ENCODE measurements at places on chromosomes 11 and 22. TPM values are rescaled to one million over a fixed set of nuclear protein-coding genes. Genes with fewer than 3 reads are reported as not detected.

DNA sequence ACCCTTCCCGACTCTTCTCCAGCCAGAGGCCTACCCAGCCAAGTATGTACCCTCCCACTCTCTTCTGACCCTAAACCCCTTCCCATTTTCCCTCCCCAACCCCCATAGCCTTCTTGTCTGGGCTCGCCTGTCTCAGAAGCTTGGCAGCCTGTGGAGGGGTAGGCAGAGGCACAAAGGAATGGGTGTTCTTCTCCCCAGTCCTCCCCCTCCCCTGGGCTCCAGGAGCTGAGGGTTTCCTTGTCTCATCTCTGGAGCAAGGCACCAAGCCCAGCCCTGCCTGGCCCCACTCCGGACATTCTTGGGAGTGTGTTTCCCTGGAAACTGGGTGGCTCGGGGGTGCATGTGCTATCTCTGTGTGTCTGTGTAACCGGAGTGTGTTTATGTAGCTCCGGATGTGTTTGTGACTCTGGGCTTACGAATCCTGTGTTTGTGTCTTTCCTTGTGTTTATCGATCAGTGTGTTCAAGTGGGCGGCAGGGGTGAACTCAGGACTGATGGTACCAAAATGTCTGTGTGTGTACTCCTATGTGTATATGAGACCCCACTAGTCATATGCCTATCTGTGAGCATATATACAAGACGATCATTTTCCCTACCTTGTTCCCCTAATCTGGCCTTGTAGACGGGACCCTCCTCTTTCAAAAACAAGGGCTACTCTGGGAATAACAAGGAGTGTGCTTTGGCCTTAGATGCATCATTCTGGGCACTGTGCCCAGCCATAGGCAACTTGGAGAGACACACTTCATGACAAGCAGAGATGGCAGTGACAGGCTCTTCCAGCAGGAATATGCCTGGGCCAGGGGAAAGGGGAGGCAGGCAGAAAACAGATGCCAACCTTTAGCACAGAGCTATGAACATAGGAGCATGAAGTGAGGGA, 10.9 kb downstream of the PHLDB1 start:
- DNase-seq = no peak

- DNase-seq = no peak
Observed at GRCh38 chr22:21455334-21456089, 11.7 kb upstream of the TMEM191C start.

- no peak for DNase-seq
Observed at GRCh38 chr11:68855205-68855981, 13.7 kb upstream of the CPT1A start.

- DNase-seq = no peak
Observed at GRCh38 chr11:111115890-111116289, 129.6 kb upstream of the POU2AF2 start.

DNA sequence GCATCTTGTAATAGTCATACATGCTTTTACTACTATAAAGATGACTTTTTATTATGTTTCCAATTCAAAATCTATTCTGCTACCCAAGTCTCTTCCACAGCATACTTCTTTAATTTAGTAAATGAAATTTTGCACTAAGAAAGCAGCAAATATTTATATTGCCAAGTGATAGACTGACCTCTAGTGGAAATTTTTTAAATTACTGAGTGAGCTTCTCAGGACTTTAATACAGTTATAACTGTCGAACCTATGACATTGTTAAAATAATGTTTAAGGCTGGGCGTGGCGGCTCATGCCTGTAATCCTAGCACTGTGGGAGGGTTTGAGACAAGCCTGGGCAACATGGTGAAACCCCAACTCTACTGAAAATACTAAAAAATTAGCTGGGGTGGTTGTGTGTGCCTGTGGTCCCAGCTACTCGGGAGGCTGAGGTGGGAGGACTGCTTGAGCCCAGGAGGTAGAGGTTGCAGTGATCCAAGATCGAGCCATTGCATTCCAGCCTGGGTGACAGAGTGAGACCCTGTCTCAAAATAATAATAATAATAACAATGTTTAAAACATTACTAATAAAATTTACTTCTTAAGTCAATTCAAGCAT, 27.3 kb downstream of the STK33 start:
- peak; percentile 23 for DNase-seq

- DNase-seq = peak; percentile 74
Observed at GRCh38 chr11:73058989-73059674, 83.0 kb downstream of the FCHSD2 start.

- DNase-seq = no peak
Observed at GRCh38 chr11:47007579-47007978, 71.0 kb downstream of the CSTPP1 start.

DNA sequence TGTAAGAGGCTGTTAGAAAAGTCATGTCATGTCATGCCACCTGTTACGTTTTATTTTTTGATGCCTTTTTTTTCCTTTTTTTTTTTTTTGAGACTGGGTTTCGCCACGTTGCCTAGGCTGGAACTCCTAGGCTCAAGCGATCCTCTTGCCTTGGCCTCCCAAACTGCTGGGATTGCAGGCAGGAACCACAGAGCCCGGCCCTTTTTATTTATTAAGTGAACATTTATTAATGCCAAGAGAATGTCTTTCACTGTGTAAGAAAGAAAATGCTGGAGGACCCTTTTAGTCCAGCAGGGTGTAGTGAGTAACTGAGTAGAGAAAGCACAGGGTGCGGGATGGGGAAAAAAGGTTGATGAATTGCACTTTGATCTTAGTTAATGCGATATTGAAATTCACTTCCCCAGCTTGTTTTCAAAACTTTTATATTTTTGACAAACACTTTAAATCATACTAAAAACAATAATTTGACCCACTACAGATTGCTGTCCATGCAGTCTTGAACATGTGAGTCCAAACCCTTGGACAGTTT, 2.3 kb upstream of the XBP1 start:
- peak; percentile 66 for DNase-seq

DNA sequence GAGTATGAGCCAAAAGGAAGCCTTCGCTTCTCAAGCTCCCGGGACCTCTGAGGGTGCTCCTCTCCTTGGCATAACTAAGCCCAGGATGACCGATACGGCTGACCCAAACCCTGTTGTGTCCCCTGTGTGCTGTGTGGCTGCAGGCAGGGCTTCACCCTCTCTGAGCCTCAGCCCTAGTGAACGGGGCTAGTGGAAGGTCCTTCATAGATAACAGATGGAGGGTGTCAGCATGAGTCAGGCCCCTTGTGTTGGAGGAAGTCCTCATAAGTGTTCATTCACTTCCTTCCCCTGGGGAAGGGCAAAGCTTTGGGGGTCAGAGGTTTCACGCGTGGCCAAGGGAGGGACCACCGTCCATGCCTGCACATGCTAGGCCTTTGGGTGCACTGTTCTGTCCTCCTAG, 21.5 kb downstream of the SHISAL1 start:
- no peak for DNase-seq

DNA sequence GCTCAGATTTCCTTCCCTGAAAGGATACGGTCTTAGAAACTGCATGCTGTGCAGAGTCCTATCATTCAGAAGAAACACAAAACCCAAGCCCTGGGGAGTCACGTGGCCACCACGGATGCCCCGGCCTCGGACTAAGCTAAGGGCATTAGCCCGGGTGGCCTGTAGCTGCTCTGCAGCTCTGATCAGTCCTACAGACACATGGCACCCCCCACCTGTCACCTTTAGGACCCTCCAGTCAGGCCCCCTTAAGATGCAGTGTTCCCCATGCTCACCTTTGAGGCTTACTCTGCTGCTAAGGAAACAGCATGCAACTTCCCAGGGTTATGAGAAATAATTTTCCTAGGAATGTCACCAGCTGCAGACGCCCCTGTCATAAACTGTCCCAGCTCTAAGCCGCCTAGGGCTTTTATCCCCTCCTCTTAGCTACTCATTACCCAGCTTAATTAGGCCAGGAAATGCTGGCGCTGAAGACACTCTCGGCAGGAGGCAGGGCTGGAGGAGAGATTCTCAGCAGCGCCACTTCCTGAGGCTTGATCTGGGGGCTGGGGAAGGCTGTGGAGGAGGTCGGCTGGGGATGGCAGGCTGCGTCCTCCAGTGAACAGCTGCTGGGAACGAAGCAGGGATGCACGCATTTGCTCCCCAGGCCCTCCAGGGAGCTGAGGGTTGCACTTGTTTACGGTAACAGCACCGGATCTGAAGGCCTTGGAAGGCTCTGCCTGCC, 47.2 kb upstream of the ADA2 start:
- DNase-seq = no peak

DNA sequence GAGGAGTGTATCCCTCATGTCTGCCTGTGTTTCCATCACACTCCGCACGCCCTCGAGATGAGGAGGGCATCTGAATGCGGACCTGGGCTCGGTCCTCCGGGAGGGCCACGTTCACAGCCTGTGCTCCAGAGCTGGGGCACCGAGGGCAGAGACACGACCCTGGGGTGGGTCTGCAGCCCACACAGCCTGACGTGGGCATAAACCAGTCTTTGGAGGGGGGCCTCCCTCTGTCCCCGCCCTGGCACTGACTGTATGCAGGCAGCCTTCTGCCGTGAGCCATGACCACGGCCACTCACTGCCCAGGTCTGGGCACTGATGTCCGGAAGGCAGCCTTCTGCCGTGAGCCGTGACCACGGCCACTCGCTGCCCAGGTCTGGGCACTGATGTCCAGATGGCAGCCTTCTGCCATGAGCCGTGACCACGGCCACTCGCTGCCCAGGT, 1425.1 kb downstream of the BRD1 start:
- no peak for DNase-seq

GRCh38 chr11:48125866-48126265, 90.7 kb upstream of the OR4B1 start:
- DNase-seq = no peak

GRCh38 chr11:83054904-83055380, 16.8 kb downstream of the RAB30 start:
- DNase-seq = peak; percentile 24

Gene CTSW
- polyA plus RNA-seq = 0.09 TPM

Gene SAA4
- 53.4 TPM for polyA plus RNA-seq

Gene SCGB1D2
- not detected for polyA plus RNA-seq

Gene MMP1
- polyA plus RNA-seq = 0.30 TPM

Gene SLC22A6
- polyA plus RNA-seq = not detected

Gene RASGRP2
- 0.61 TPM for polyA plus RNA-seq

Gene MS4A12
- polyA plus RNA-seq = not detected
